ENCODE measurements at places on chromosomes 6 and 20. TPM values are rescaled to one million over a fixed set of nuclear protein-coding genes. Genes with fewer than 3 reads are reported as not detected.

The BMP5 gene
- 0.14 TPM for polyA plus RNA-seq

The BPIFB4 gene
- not detected for polyA plus RNA-seq

The ASIP gene
- not detected for polyA plus RNA-seq

The CTCFL gene
- not detected for polyA plus RNA-seq

The ANGPT4 gene
- polyA plus RNA-seq, result not detected

The HLA-DMB gene
- 4.5 TPM for polyA plus RNA-seq

The HLA-G gene
- polyA plus RNA-seq, result not detected

The CAGE1 gene
- polyA plus RNA-seq, result not detected

The SCUBE3 gene
- 7.3 TPM for polyA plus RNA-seq

The GPLD1 gene
- 14.3 TPM for polyA plus RNA-seq

The CRYBG1 gene
- polyA plus RNA-seq, result 0.04 TPM

The FAXC gene
- polyA plus RNA-seq, result 130 TPM

The ECT2L gene
- polyA plus RNA-seq, result not detected

The HRH3 gene
- polyA plus RNA-seq, result 2.8 TPM

The SNAP25 gene
- polyA plus RNA-seq, result 139 TPM

The MLIP gene
- not detected for polyA plus RNA-seq

The AVP gene
- polyA plus RNA-seq, result not detected

The TTBK1 gene
- 4.2 TPM for polyA plus RNA-seq

The KHDRBS2 gene
- polyA plus RNA-seq, result 28.5 TPM

The MATN4 gene
- polyA plus RNA-seq, result not detected

The TP53TG5 gene
- polyA plus RNA-seq, result not detected

The CLVS2 gene
- 12.9 TPM for polyA plus RNA-seq

The FUT9 gene
- 18.5 TPM for polyA plus RNA-seq

The PGC gene
- not detected for polyA plus RNA-seq

The MROH8 gene
- 2.5 TPM for polyA plus RNA-seq

The MAS1 gene
- polyA plus RNA-seq, result not detected

The MYBL2 gene
- polyA plus RNA-seq, result not detected

The TCP1 gene
- polyA plus RNA-seq, result 379 TPM

The PPP1R3G gene
- not detected for polyA plus RNA-seq

The SGK2 gene
- 0.81 TPM for polyA plus RNA-seq

The LAMA4 gene
- 0.69 TPM for polyA plus RNA-seq

The MUC22 gene
- not detected for polyA plus RNA-seq

The MCHR2 gene
- polyA plus RNA-seq, result not detected

The SIRPD gene
- polyA plus RNA-seq, result not detected

The VSTM2L gene
- 22.1 TPM for polyA plus RNA-seq

The RGS17 gene
- polyA plus RNA-seq, result 44.9 TPM

The SYNE1 gene
- 31.7 TPM for polyA plus RNA-seq

The CNKSR3 gene
- polyA plus RNA-seq, result 1.5 TPM

Data from neural cell (in vitro differentiated cells).